ENCODE measurements at places on chromosomes 5 and 9.

- no peak for DNase-seq
These were observed 10.6 kb upstream of the PPP1R26 start for GRCh38 chr9:135468854-135469521.

GRCh38 chr9:86637515-86637914 is 283.3 kb upstream of the TUT7 start:
- DNase-seq = no peak

DNA sequence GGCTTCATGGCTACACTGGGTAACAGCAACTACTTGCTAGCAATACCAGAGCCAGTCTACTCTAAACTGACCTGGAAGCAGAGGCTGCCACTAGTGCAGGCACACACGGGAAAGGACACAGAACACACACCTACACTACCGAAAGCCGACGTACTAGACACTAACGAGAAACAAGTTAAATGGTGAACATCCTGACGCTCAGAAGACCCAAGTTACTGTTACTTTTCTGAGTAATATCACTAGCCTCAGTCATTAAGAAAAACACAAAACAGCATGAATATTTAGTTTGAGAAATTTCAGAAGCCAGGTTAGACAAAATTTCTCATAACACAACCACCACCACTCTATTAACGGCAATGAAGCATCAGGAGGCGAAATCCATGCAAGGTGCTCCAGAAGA is 44.5 kb downstream of the CAMSAP1 start:
- no peak for DNase-seq

GRCh38 chr5:109483395-109483971 is 73.7 kb upstream of the PJA2 start:
- DNase-seq = no peak

DNA sequence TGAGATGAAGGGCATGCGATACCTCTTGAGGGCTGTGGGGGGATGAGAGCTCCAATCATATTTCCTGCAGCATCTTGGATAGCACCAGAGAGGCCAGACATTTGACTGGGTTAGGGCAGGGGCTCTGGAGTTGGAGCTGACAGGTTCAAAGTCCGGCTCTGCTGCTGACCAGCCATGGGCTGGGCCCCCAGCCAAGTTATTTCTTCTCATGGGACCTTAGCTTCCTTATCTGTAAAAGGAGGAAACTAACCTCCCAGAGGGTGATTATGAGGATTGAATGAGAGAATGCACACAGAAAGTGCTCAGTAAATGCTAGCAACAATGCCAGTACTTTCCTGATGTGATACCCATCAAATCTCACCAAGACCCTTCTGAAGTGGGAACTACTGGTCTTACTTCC is 65.2 kb upstream of the SLC25A51 start:
- no peak for DNase-seq

DNA sequence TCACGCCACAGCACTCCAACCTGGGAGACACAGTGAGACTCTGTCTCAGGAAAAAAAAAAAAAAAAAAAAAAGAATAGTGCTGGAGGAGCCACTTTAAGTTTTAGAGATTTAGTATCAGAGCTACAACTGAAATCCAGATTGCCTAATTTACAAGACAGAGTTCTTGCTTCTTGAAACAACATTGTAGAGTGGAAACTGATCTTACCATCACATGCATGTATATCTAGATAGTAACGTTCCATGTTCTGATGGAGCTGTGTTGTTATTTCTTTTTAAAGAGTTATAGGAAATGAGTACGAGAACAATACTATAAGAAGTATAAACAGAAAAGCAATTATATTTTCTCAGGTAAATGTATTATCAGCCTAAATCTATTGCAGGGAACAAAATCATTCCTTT is 48.9 kb downstream of the TBCA start:
- no peak for DNase-seq

- DNase-seq = no peak
These were observed 145.9 kb downstream of the YIPF5 start for GRCh38 chr5:144024545-144024944.

DNA sequence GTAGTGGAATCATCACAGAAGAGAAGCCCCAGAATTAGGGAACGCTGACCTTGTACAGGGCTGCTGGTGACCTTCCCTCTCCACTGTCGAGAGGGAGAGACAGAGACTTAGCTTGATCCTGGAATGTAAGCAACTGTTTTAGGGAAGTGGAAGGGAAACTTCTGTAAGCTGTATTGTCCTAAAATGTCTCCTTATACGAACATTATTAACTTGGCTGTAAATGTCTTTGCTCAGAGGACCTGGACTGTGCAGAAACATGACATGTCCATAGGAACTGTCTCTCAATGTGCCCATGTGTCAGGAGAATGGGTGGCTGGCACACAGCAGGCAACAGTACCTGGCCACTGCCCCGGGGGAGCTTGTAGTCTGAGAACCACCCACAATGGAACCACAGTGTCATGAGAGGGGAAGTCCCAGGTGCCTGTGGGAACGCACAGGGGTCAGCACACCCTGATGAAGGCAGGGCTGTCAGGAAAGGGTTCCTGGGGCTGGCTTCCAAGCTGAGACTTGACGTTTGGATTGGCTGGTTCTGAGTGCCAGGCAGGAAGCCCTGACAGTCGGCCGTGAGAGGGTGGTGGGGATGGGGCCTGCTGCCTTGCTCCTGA is 34.0 kb downstream of the DAP start:
- no peak for DNase-seq

DNA sequence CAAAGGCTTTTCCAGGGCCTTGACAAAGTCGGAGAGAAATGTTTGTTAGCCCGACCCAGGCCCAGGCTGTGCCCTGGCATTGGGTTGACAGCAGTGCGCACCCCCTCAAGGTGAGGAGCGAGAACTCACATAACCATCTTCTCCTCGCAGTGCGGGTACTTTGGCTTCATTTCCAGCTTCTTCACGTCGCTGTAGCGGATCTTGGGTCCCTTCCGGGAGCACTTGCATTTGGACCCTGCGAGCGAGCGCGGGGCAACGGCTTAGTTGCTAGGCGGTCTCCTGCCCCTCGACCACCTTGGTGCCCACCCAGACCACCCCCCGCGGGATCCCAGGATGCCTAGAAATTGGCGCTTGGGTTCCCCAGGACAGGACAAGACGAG is 496 bp downstream of the CXCL14 start:
- DNase-seq = no peak

- DNase-seq = no peak
These were observed 3.6 kb upstream of the B4GALT1 start for GRCh38 chr9:33170464-33171415.

GRCh38 chr5:38556599-38557307 is at the start of gene LIFR:
LIFR (minus strand) TSS chr5:38556646; CDS start chr5:38530647, 25,999 bp downstream.
- DNase-seq = peak; percentile 81

DNA sequence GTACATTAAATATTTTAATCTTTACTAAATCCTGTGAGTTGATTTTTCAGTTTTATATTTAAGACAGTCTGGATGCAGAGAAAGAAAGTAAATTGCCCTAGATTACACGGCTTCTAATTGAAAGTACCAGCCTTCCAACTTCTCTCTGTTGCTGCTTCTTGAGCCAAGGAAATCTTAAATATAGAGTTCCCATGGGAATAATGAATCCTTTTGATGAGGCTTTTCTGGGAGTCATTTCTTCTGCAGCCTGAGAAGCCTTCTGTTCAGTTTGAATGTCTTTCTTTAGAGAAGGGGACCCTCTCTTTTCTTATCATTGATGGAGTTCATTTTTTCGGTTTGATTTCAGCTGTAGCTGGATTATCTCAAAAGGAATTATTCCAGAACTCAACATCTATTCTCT is 317.3 kb upstream of the PTPRD start:
- no peak for DNase-seq

DNA sequence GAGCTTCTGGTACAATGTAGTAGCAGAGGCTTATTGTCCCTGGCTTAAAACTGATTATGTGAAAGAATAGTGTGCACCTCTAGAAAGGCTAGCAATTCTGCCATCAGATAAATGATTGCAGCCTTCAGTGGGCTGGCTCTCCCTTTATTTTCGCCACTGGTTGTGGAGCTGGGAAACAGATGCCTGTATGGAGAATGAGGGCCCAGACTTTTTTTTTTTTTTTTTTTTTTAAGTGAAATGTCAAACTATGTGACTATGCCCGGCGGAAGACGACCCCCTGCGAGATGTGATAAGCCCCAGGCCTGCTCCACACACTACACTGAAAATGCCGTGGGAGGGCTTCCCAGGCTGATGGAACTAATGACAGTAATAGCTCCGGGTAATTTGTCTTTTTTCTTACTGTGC is 28.7 kb downstream of the ISL1 start:
- no peak for DNase-seq

DNA sequence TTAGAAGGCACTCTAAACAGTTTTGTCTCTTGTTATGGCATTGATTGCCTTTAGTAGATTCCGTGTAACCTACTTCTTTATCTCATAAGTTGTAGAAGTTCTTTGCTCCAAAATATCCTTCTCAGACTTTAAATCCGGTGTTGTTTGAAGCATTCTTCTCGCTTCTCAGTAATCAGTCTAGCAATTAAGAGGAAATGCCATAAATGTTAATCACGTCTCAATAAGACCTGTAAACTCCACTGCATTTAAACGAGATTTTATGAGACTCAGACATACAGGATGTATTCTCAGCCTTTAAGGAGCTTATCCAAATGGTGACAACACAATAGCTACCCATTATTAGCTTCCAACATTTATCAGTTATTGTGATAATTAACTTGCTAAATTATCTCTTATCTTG is 7.7 kb upstream of the C5 start:
- DNase-seq = no peak

- DNase-seq = peak; percentile 69
These were observed 40.6 kb upstream of the SAP30L start for GRCh38 chr5:154405078-154405792.

- no peak for DNase-seq
These were observed 37.8 kb upstream of the NPR3 start for GRCh38 chr5:32673272-32673671.

DNA sequence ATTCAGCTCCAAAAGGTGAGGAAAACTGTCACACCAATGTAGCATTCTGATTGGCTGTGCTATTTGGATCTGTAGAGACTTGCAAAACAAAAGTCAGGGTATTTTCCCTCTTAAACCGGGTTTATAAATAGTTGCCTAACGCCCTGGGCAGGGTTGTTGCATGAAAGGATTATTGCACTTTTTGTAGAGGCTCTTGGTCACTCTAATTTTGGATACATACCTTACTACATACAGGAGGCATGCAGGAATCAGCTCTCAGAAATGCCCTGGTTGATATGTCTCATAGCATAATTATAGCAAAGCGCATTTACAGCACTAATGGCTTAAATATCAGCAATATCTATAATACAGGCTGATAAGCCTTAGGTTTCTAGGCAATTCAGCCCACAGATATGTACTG is 200.0 kb upstream of the GDNF start:
- no peak for DNase-seq

- DNase-seq = no peak
These were observed 71.4 kb upstream of the MOCS2 start for GRCh38 chr5:53180991-53181390.

GRCh38 chr5:121693864-121694263 is 157.8 kb upstream of the FTMT start:
- no peak for DNase-seq

DNA sequence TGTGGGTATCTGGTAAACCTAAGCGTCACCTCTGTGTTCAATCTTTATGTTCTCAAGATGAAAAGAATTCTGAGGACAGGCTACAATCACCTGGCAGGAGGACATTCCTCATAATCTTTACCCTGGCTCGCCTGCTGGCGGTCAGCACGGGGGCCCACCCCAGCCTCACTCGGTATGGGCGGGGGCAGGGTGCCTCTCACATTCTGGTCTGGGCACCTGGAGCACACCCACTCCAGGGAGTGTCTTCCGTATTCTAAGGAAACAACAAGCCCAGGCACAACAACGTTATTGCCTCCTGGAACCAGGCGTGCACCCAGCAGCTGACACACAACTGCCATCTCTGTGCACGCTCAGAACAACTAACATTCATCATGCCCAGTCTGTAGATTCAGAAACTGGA is 179.8 kb downstream of the ROR2 start:
- DNase-seq = no peak

DNA sequence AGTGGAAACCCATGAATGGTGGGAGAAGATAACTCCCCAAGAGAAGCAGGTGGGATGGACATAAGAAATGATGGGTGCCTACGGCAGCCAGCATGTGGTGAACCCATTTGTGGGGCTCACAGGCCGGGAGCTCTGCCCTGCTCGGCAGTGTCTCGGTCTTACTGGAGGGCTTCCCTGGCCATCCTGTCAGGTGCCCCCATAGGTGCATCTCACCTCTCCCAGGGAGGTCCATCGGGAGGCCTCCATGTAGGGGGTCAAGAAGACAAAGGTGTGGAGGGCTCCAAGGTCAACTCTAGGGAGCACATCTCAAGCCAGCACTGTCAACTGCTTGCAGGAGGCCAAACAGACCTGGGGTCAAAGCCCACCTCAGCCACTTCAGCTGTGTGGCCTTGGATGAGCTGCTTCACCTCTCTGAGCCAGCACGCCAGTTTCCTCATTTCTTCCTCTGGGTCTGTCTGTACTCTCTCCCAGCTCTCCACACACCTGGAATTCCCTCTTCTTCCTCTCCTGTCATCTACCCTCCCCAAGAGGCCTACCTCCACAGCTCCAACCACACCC is 10.5 kb upstream of the ADGRD2 start:
- DNase-seq = no peak

DNA sequence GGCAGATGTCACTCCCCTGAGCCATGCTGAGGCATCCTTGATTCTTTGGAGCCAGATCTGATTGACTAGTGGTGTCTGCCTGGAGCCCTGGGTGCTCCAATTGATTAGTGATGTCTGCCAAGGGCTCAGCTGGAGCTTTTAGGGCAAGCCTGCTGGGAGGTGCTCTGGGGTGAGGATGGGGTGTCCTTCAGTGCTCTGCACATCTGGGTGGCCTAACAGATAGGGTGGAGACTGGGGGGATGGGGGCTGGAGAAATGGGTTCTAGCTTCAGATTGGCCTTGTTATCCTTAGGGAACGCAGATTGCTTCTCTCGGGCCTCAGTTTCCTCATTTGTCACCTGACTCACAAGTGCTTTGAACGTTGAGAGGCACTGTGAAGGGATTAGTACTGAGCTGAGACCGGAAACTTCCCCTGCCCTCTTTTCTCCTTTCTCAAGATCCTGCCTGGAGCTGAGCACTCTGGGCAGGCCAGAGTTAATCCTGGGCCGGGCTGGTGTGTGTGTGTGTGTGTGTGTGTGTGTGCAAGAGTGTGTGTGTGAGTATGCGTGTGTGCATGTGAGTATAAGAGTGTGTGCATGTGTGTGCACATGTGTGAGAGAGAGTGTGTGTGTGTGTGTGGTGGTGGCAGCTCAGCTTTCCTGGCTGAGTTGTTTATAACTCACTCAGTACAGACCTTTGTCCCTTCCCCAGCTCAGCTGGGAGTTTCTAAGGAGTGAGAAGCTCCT is 5.6 kb upstream of the IER5L start:
- no peak for DNase-seq

- DNase-seq = no peak
These were observed 135.6 kb downstream of the DAB2IP start for GRCh38 chr9:121786998-121787422.

- DNase-seq = peak; percentile 84
These were observed 68.4 kb downstream of the COL27A1 start for GRCh38 chr9:114223564-114224246.

DNA sequence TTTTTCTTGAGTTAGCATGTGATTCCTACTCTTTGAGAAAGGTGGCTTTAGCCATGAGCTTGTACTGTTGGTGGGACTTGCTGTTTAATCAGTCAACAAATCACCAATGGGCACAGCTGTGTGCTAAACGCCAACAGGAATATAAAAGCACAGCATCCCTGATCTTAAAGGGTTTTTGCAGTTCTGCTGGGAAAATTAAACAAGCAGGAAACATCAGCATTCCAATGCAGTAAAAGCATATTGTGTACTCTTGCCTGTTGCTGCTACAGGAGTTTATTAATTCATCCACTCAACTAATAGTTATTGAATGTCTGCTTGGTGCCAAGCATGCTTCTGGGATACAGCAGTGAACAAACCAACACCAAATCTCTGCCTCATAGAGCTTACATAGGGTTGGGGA is 27.4 kb upstream of the F2RL1 start:
- DNase-seq = no peak

All from SW 1271 (cell line).